ENCODE measurements at places on chromosomes 5 and 9.
A peak's percentile ranks its signal among the peaks of the same experiment; 100 is the strongest.

- no peak for DNase-seq
Measured at GRCh38 chr5:104815212-104815611, 1252.6 kb upstream of the NUDT12 start.

GRCh38 chr9:128627906-128628305, 28.7 kb downstream of the DYNC2I2 start:
- no peak for DNase-seq

GRCh38 chr9:124960409-124960752, 19.5 kb upstream of the GOLGA1 start:
- DNase-seq = no peak

DNA sequence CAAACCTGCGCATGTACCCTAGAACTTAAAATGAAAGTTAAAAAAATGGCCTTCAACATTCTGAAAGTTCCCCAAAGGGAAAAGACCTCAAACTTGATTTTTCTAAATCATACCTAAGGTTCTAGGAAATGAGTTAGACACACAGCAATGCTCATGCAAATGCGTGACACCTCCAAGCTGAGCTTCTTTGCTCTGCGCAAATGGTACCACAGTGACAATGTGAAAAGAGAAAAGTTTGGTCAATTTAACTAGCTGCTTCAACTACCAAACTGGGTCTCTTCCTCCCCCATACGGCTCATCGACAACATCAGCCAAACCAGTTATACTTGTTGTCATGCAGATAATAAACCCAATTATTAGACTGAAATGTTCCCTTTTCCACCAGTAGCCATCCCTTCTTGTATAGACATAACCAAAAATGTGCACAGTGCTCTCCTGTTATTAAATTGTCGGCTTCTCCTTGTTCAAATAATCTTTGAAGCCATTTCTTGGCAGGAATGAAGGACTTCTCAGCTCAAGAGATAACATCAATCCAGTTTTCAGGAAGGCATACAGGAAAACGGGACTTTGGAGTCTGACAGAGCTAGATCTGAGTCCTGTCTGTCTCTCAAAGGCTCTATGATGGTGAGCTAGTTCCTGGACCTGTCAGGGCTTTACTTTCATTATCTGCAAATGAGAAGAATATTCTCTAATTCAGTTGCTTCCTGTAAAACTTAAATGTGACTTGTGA, 185.6 kb upstream of the NR3C1 start:
- no peak for DNase-seq

GRCh38 chr5:79932510-79933504, 58.3 kb downstream of the MTX3 start:
- no peak for DNase-seq

DNA sequence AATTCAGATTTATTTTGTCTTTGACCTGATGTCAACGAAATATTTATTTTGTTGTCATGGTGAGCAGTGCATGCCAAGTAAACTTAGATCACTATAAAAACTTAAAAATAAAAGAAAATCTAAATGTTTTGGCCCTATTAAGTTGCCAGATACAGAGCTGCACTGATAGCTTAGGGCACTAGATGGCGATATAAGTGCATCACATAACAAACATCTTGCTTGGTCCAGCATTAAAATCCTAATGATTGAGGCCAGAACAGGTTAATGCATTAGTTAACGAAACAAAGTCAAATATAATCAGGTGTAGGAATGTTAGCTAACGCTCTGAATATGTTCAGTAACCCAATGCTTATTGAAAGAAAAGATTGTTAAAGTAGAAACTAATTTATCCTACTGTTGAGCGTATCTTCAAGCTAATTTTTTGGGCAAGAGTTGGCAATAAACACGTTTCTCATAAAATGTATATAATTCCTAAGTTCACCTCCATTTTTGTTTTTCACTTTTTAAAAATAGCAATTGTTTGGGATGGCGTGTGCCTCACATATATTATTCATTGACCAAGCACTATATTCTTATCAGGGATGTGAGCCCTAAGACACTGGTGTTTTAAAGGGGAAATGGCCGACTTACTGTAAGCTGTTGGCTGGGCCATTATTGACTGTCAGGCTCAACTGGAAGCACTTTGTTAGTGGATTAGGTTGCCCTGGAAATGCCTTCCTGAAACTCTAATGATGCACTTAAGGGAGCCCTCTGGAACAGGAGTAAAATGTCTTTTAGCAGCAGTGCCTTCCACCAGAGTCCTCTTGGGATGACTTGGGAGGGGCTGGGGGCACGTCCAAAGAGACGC, 33.3 kb downstream of the KCTD16 start:
- DNase-seq = peak; percentile 78

DNA sequence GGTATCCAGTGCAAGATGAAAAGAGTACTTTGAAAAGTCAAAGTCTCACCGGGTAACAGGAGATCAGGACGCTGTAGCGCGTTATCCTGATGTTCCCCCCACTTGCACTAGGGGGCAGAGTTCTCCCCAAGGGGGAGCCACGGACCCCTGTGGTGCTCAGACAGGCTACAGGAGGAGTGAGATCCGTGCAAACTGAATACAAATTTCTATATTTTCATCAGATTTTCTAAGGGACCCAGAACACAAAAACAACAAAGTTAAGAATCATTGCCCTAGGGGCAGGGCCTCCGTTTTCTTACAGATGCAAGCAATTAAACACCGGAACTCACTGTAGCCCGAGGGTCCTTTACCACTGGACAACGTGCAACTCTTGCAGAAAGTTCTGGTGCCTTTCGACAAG, 2.0 kb downstream of the MYO10 start:
- DNase-seq = peak; percentile 59

DNA sequence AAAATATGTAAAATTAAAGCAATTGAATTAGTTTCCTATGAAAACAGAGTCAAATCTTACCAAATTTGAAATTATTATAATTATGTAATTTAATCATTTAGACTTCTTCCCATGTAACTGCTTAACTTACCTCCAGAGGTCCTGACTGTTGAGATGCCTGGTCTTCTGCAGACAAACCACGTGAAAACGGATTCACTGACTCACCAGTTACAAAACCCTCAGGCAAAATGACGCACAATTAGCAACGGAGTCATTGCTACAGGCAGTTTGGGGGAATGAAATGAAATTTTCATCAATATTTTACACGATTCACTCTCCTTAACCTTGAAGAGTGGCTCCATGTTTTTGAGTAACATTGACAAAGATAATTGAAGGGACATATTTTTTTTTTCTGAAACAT, 460.8 kb downstream of the MTRR start:
- no peak for DNase-seq

GRCh38 chr9:130912932-130913598, 16.5 kb upstream of the QRFP start:
- DNase-seq = peak; percentile 53

GRCh38 chr5:150313501-150313900, 10.8 kb upstream of the ARSI start:
- DNase-seq = no peak

- DNase-seq = no peak
Measured at GRCh38 chr9:131824953-131825495, 85.1 kb upstream of the RAPGEF1 start.

GRCh38 chr9:95666096-95666784, 149.5 kb upstream of the PTCH1 start:
- no peak for DNase-seq

- peak; percentile 38 for DNase-seq
Measured at GRCh38 chr5:130868186-130868840, 296.7 kb downstream of the HINT1 start.

GRCh38 chr5:36778336-36778735, 98.2 kb upstream of the NIPBL start:
- no peak for DNase-seq
